Right ventricle myocardium superior (tissue), 1 donor: ENCODE measurements at places on chromosomes 7 and 10. TPM values are rescaled to one million over a fixed set of nuclear protein-coding genes. Genes with fewer than 3 reads are reported as not detected.

SHH gene
- not detected for total RNA-seq

DNA sequence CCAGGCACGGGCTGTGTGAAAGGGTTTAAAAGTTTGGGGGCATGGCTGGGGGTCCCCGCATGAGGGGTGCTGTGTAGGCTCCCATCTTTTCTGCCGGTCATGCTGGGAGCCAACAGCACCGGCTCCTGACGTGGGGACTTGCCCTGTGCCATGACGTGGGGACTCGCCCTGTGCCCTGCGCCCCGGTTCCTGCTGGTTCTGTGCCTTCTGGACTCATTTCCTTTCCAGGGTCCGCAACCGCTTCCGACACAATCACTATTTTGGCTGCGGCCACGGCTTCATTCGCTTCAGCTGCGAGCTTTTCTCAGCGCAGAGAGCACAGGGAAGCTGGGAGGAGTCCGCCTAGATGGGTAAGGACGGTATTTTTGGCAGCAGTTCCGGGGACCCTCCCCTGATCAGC lies 7.6 kb upstream of the GIMAP8 start:
- DNase-seq = no peak

DRGX gene
- total RNA-seq = not detected

DNA sequence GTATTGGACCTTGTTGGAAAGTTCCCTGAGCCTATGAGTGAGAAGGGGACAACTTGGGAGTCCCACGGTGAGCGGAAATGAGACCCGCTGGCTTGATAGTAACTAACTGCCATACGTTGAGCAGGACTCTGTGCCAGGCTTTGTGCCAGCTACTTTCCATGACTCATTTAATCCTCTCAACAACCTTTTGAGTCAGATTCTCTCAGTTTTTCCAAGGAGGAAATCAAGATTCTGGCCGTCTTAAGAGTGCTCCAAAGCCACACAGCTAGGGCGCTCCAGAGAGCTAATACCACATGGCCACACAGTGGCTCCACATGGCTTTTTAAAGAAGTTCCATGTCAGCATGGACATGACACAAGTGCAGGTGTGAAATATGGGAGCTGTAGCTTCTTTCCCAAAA lies 55.7 kb downstream of the NOD1 start:
- DNase-seq = no peak

GRCh38 chr10:11068861-11069633 lies 51.4 kb downstream of the CELF2 start:
- DNase-seq = no peak

- peak; percentile 57 for DNase-seq
Observed at GRCh38 chr7:139915864-139916716, 87.0 kb downstream of the TBXAS1 start.

DNA sequence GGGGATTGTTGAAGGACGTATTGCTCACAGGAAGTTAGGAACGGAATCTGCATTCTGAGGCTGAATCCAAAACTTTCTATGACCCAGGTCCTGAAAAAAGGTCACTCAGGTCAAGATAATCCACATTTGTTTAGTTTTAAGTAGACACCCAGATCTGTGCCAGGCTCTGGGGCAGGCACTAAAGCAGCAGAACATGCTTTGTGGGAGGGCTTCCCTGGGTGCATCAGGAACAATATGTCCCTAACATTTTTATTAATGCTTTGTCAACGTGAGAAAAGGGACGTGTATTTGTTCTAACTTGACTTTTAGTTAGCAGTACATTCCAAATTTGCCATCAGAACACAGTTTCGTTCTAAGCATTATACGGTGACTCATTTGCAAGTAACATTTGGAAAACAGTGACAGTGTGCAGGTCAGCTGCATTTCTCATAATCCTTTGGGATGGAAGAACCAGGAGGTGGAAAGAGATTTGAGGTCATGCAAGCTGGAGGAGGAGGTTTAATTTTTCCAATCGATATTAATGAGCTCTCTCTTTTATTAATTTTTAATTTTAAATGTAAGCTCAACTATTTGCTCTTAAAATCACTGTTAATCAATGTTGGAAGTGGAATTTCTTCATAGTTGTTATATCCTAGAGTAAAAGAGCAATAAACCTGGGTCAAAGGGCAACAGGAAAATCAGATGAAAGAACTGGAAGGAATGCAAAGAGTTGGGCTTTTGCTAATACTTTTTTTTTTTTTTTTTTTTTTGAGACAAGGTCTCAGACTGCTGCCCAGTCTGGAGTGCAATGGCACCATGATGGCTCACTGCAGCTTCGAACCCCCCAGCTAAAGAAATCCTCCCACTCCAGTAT lies 35.0 kb downstream of the TAS2R41 start:
- no peak for DNase-seq
